Glomerular endothelial cell (primary cell): ENCODE measurements at places on chromosomes 7 and 10. TPM values are rescaled to one million over a fixed set of nuclear protein-coding genes. Genes with fewer than 3 reads are reported as not detected.

DNA sequence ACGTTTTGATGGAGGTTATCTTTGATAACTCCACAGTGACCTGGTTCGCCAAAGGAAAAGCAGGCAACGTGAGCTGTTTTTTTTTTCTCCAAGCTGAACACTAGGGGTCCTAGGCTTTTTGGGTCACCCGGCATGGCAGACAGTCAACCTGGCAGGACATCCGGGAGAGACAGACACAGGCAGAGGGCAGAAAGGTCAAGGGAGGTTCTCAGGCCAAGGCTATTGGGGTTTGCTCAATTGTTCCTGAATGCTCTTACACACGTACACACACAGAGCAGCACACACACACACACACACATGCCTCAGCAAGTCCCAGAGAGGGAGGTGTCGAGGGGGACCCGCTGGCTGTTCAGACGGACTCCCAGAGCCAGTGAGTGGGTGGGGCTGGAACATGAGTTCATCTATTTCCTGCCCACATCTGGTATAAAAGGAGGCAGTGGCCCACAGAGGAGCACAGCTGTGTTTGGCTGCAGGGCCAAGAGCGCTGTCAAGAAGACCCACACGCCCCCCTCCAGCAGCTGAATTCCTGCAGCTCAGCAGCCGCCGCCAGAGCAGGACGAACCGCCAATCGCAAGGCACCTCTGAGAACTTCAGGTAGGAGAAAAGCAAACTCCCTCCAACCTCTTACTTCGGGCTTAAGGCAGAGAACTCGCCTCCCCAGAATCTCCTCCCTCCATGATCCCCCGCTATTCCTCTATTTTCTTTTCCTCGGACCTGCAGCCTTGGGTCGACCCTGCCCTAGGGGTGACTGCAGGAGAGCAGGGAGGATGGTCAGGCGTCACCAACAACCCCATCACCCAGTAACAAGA lies at the start of gene SERPINE1:
TSS of gene SERPINE1 (plus strand) at position 454 of the 809 bp plus-strand sequence. CDS start 1,290 bp downstream, outside the sequence.
- DNase-seq = peak; percentile 92

DNA sequence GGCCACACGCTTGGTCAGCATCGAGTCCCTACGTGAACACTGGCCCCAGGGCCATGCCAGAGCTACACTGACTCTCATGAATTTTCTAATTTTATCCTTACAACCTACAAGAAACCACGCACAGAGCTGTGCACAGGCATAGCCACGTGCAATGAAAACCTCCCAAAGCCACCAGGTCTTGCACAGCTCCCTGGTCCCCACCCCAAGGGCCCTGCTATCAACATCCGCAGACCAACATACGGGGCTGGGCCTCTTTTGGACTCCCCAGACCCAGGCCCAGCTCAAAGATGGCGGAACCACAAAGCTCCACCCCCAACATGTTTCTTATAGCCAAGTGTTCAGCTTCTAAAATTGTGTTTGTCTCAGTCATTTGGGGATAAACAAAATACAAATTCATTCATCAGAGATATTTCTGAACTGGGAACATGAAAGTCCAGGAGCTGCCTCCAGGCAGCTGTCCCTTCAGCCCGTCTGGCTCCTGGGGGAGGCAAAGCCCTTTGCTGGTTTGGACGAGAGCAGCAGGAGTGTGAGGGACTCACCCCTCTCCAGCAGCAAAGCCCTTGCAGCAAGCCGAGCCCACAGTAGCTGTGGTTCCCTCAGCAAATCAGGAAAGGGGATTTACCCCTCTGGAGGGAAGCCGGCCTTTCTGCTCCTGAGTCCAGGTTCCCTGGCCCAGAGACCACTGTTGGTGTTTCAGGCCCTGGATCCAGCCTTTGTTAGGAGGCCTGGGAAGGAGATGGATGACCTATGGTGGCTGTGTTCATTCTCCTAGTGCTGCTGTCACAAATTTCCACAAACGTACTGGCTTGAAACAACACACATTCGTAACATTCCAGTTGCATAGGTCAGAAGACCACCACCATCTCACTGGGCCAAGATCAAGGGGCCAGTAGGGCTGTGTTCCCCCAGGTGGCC lies 75.1 kb downstream of the OAT start:
- DNase-seq = no peak

Gene KIF11
- 4.5 and 9.6 TPM in 2 replicates for total RNA-seq

DNA sequence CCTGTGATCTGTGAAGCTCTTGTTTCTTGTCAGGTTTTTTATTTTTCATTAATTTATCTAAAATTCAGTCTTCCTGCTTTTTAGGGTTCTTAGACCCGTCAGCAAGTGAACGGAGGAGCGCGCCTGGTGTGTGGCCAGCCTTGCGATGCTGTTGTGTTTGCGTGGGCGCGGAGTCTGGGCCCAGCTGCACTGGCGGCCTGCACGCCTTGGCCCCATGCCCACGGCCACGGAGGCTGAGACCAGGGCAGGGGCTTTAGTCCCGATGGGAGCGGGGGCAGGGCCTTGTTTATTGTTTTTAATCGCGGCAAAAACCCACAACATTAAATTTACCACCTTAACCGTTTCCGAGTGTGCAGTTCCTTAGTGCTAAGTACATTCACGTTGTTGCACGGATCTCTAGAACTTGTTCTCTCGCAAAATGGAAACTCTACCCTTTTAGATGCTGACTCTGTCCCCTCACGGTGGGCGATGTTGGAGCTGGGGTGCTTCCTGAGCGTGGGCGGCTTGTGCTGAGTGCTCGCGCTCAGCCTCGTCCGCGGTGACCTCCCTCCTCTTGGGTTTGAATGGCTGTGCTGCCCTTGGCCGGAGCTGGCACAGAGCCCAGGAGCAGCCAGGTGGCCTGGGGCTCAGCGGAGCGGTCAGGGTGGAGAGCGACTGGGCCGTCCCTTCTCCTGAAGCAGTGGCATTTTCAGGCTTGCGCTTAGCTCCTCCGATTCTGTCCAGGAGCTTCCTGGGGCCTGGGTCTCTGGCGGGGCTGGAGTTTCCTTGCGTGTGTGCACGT lies 69.1 kb downstream of the INPP5A start:
- no peak for DNase-seq

GRCh38 chr10:63761243-63761642 lies 240.0 kb downstream of the REEP3 start:
- no peak for DNase-seq

Gene ABCC2
- 0.10 and 0.70 TPM in 2 replicates for total RNA-seq

Gene HOXA2
- total RNA-seq = 0.24 and 0.82 TPM in 2 replicates
